ENCODE measurements at places on chromosomes 11 and 22.

GRCh38 chr11:99370549-99371216, 349.9 kb downstream of the CNTN5 start:
- no peak for DNase-seq

DNA sequence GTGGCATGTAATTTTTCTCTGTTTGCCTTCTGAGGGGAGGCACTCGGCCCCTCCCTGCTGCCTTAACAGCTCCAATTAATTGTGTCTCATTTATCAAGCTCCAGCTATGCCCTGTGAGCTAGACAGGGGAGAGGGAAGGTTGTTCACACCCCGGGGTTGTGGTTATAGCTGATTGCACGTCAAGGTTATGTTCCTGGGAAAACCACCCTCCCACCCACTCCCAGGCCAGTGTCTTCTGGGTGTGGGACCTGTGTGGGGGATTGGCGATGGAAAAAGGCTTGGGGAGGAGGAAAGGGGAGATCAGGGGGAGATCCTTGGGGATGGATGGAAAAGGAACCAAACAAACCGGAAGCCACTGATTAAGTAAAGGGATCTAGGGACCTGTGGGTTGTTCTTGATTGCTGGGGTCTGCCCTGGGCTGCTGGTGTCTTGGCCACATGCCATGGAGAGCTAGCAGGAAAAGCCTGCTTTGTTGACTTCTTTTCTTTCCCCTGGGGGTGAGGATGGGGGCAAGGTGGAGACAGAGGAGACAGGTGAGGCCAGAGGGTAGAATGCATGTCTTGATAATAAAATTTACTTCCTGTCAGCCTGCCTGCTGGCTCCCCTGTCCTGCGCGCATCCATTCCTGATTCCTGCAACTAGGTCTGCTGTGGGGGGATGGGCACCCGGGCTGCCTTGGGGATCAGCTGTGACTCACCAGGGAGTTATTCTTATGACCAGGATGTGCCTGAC, 13.5 kb upstream of the SORL1-AS1 start:
- no peak for DNase-seq

- DNase-seq, result no peak
Observed at GRCh38 chr22:30978304-30978962, 9.4 kb downstream of the TUG1 start.

DNA sequence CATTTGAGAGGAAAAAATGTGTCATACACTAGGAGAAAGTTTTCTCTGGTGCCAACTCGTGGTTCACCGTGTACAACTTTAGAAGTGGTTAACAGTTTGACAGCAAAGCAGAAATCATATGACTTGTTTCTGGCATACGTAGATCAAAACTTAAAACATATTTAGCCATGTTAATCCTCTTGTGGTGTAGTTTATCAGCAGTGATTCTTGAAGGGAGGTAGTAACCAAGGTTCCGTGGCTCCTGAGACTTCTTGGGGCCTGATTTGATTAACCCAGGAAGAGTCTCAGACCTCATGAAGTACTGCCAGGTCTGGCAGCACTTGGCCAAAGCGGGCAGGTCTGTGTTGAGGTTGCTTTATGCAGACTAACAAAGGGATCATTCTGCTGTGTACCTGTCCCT, 40.5 kb downstream of the SREBF2 start:
- DNase-seq, result no peak

GRCh38 chr11:34348919-34349318, 8.9 kb downstream of the ABTB2 start:
- DNase-seq, result no peak

DNA sequence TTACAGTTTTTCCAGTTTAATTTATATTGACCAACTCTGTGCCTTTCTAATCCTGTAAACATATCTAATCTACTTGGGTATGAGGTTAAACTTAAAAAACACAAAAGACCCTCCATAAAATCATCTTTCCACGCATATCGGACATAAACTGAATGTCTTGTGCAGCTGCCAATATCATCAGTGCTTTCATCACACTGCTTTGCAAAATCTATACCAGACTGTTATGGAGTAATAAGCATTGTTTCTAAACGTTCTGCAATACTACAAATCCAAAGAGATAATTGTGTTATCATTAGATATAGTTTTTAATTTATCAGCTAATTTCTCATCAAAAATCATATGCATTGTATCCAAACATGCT, 36.1 kb upstream of the AMPD3 start:
- no peak for DNase-seq

All from activated naive CD4-positive, alpha-beta T cell (primary cell).